Calu3 (cell line): ENCODE measurements at places on chromosomes 2 and 18.

- no peak for DNase-seq
These were observed 837.1 kb upstream of the POU3F3 start for GRCh38 chr2:104016801-104017200.

DNA sequence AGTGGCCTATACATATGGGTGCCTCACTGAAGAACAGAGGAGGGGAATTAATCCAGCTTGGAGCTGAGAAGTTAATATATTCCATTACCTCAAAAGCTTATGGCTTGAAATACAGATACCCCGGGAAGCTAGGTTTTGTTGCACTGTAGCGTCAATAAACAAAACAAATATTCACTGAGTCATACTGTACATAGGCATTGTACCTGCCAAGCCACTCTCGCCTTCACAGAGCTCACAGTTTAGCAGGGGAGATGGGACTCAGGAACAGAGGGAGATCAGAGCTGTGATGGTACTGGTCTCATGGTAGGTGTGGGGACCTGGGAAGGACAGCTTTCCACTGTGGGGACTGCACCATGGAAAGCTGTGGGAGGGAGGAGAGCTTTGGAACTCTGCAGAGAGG lies 111.2 kb upstream of the ST6GAL2 start:
- DNase-seq: no peak

DNA sequence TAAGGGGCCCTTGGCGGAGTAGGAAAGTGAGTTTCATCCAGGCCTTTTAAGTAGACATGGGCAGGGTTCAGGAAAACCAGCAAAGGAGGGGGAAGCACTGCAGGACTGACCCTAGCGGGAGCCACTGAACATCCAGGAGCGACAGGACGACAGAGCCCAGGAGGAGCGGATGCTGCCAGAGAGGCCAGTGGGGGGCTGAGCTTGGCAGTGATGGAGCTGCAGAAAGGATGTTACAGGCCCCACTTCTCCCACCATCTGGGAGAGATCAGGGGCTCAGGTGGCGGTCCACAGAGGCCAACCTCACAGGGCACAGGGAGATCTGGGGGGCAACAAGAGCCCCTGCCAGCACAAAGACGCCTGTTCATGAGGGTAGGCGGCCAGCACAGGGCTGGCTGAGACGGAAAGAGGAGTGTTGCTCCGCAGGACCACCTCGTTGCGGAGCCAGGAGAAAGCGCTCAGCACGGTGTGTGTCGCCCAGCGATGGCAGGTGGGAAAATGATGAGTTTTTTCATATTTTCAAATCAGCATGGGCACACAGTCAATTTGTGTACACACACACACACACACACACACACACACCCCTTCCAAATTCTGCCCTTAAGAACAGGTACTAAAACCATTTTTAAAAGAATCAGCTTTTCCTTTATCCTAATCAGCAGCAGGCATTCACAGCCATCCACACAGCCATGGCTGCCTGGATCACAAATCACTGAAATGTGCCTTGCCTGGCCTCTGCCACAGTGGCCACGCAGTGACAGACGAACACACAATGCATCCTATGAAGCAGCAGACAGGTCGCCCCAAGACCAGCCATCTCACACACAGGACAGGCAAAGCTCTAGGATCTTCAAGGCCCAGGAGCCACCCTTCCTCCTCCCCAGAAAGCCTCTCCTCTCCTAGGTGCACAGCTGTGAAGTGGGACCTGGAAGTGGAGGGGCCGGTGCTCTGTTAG lies 63.2 kb downstream of the NDUFA10 start:
- DNase-seq: no peak

DNA sequence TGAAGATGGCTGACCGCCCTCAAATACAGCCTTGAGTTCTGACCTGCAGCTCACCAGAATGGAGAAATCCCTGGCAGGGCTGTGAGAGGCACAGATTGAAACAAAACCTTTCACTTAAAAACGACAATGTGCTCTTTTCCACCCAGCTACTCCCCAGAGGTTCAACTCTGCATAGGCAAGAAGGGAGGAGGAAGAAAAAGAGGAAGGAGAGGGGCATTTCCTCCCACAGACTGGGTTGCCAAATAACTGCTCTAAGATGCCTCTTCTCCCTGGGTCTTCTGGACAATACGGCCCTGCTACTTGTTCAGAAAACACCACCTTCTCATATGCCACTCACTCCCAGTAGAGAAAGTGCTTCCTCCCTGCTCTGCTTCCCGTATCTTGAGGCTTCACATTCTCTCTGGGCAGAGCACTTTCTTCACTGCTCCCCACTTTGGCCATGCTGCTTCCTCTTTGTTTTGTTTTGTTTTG lies 136.4 kb upstream of the SLC1A4 start:
- no peak for DNase-seq

- DNase-seq: no peak
These were observed 478.8 kb downstream of the ADCYAP1 start for GRCh38 chr18:1383465-1383864.

DNA sequence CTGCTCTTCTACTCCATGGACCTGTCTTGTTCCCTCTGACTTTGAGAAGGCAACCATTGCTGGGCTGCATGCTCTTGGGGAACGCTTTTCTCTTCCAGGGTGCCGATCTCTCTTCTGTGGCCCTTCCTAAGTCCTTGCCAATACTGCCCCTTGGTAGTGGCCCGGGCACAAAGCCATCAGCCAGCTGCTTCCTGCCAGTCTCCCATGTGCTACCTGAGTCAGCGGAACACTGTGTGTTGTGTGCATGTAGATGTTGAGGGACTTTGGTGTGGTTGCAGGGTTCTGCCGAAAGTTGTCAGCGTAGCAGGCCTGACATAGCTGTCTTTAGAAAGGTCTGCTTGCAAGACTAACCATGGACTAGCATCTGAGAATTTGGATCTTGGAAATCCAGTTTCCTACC lies 35.4 kb downstream of the MGAT5 start:
- DNase-seq: no peak

DNA sequence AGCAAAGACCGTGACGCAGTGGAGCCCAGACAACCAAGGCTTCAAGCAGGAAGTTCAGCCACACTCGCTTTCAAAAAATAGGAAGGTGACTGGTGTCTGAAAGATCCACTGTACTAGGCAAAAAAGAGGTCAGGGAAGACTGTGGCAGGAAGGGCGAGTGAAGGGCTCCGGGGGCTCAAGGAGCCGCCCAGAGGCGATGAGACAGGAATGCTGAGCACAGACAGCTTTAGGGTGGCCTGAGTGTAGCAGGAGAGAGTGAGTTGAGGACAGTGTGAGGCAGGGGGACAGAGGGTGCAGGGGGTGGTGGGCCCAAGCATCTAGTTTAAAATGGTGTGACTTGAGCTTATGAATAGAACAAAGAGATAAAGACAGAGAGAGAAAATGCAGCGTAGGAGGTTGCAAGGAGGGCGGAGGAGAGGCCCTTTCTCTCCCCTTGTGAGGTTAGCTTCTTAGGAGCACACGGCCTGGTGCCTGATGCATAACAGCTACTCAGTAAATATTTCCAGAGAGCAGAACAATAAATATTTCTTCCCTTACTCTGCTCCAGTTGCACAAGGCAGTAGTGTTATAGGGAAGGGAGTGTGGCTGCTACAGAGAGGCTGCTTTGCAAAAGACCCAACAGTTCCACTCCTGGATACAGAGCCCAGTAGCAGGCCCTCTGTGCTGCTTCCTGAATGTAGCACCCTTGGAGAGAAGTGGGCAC lies 789.7 kb upstream of the RAB6C start:
- DNase-seq: no peak

GRCh38 chr2:126041391-126042047 lies 614.4 kb upstream of the GYPC start:
- no peak for DNase-seq

DNA sequence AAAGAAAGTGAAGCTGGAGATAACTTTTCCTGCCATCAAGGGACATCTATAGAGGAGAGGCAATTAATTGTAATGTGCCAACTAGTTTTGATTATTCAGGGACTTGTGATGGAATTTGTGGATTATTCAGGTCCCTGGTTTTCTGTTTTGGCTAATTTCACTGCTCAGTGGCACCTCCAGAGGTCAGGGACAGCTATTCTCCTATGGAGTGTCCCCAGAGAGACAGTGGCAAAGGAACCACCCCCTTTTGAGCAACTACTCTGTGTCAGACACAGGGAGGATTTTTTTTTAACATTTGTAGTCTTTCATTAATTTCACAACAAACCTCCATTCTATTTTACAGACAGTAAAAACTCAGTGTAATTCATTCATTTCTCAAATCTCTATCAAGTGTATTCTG lies 206.0 kb upstream of the SPRED2 start:
- DNase-seq: peak; percentile 11

DNA sequence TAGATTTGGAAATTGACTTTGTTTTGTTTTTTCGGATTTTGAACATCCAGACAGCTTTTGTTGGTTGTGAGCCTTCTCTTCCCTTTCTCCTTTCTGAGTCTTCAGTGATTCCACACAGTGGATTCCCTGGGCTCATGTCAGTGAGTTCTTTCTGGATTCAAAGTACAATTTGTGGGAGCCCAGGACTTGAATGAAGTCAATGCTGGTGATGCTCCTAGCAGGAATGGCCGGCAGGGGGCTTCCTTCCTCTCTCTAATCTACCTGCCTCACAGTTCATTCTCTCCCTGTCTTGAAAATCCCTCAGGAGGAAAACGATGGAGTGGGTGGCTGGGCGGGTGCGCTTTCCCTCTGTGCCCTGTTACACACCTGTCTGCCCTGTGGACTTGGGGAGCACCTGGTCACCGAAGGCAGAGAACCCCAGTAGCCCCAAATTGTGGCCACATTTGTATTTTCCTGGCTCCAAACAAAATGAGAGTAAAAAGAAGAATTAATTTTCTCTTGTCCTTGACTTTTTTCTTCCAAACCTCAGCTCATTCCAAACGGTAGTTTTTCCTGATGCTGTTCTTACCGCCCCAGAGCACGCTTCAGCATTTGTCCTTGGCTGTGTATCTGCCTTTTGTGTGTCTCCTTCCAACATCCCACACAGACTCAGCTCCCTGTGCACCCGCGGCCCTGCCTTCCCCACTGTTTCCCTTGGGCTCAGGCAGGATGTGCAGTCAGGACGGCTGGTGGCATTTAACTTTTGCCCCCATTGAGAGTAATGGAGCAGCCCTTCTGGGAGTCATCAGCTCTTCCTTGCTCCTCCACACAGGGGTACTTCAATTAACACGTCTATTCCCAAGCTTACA lies 86.6 kb downstream of the MARCO start:
- DNase-seq: peak; percentile 75
